Stimulated activated CD8-positive, alpha-beta memory T cell treated with anti-CD3 and anti-CD28 coated beads, Interleukin-4, amount 100 ng/mL, for 48 hours (primary cell): ENCODE measurements at places on chromosomes 12 and 14.

DNA sequence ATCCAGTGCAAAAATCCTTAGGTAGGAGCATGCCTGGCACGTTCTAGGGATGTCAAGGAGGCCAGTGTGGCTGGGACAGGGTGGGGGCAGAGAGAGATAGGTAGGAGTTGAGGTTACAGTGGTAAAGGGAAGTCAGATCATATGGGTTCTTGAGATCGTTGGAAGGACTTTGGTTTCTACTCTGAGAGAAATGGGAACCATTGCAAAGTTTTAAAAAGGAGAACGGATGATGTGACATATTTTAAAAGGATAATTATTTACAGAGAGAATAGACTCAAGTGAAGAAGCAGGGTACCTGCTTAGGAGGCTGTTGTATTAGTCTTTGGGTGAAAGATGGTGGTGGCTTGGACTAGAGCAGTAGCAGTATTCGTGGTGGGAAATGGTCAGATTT, 47.6 kb upstream of the ATP2B1 start:
- no peak for DNase-seq

- DNase-seq, result no peak
Observed at GRCh38 chr12:39905152-39905551, 200.7 kb downstream of the SLC2A13 start.

- peak; percentile 14 for DNase-seq
Observed at GRCh38 chr12:104748790-104749189, 209.3 kb downstream of the SLC41A2 start.

DNA sequence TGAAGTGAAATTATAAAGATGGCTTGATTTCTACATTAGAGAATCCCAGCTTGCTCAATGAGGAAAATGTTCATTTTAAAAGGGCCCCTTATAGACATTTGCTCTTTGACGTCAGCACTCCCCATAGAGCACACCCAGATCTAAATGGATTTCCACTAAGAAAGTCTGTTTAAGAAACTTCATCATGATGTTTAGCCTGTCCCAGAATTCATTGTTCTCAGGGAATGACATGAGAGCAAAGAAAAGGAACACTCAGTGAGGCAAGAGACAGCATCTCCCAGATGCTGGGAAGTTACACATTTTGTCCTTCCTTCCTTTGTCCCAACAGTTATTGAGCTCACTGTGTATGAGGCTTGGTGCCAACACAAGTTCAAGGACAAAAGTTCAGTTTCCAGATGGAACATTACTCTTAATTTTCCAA, 4.9 kb downstream of the PHLDA1 start:
- no peak for DNase-seq

DNA sequence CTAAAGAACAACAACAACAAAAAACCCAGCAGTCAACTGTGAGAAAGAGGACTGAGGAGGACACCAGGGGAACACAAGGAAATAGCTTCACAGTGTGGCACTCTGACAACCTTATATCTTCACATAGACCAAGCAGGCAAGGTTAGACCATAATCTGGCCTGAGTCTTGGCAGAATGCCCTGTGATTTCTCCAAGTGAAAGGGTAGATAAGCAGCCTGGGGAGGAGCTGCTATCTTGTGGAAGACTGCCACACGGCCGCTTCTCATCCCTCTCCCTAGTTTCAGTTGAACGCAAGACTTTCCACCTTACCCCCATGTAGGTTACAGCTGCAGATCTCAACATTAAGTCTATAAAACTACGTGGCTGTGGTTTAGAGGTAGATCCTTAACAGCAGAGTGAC, 3.7 kb downstream of the SLC25A21 start:
- no peak for DNase-seq

DNA sequence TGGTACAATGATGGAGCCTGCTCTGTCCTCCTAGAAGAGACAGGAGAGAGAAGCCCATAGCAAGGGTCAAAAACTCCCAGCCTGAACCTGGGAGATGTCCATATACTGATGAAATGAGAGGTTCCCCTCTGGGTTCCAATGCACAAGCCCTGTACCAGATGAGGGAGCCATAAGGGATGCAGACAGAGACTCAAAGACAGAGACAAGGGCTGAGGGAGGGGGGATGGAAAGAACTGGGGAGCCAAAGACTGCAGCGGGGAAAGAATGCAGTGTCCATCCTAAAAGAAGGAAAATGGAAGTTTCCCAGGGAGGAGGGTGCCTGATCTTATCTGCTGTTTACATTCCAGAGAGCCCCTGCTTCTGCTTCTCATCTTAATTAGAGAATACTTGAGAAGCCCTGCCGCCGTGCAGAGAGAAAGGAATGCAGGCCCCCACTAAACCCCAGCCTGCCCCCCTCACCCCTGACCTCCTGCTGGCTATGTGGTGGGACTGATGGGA, 27.7 kb downstream of the KRT18 start:
- no peak for DNase-seq

GRCh38 chr14:68473069-68473468, 319.8 kb downstream of the ZFP36L1 start:
- no peak for DNase-seq

DNA sequence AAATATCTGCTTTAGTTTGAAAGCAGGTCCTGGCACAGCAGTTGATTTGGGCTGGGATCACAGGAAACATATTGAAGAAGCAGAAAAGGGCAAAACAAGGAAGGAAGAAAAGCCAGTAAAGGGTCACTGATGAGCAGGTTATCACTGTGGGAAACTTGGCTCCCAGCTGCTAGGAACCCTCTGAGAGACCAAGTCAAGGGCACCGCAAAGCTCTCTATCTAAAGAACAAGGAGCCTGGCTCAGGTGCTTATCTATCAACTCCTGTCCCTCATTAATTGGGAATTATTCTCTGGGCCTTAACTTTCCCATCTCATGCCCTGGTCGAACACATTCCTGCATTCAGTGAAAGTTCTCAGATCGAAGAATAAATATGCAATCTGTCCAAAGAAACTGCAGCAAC, 450.9 kb upstream of the RPL10L start:
- no peak for DNase-seq

GRCh38 chr12:26212988-26213387, 17.6 kb downstream of the SSPN start:
- no peak for DNase-seq

DNA sequence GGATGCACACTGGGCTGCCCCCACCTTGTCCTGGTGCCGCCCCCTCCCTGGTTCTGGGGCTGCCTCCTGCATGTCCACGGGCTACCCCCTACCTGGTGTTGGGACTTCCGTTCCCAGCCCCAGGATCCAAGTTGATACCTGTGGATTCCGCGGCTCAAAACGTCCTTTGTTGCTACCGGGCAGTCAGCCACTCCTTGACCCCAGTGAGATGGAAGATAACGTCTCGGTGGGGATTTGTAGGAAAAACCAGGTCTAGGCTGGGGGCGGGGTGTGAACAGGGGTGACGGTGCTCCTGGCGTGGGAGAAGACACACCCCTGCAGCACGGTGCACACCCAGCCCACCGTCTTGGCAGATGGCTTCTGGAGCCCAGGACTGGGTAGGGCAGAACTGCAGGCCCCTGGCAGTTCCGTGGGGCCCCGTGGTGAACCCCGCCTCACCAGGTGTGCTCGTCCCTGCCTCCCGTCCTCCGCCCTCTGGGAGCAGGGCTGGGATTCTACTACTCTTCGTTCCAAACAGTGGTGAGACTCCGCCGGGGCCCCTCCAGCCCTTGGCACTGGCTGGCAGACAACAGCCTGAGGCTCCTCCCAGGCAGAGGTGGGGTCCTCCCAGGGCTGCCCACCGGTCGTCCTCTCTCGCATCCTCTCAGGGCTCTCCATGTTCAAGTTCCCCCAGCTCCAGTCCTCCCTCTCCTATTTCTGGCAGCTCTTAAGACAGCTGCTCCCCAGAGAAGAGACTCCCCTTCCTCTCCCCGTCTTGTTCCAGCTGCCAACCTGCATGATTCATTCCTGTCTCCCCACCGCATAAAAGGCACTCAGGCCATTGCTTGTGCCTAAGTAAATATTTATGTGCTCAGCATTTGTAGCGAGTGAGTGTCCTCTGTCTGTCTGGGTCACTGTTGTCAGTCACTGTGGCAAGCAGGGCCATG, 75.5 kb downstream of the FBXL14 start:
- DNase-seq, result no peak

DNA sequence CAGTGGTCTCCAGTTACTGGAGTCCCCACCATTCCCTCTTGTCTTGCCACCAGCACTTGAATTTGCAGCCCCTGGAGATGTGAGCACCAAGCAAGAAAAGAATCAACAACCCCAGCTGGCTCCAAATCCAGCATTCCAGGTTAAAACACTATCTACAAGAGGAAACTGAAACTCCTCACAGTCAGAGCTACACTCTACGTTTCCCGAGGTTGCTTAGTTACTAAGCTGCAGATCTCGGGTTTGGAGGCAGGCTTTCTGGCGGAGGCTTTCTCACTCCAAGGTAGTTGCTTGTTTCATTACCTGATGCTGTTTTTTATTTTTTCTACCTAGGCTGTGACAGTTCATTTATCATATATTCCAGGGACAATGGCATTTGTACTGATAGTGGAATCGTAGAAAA, 248.1 kb downstream of the GLT1D1 start:
- no peak for DNase-seq

DNA sequence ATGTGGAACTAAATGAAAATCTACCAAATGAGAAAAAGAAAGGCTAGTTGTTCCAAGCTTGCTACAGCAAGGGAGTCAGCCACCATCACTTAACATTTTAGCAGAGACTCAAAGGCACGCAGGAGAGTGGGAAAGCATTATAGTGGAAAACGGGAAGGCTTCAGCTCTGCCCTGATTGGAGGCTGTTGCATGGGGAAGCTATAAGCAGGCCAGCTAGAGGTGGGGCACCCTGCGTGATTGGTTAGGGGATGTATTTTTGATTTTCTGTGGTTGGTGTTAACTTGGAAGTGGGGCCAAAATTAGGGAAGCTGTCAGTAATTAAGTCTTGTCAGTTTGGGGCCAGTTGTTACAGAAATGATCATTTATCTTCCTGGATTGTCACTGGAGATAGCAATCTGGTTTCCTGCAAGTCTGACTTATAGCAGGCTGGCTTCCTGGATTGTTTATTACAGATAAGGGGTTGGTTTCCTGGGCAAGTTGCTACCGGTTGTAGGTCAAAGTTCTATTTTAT, 93.9 kb downstream of the FAR2 start:
- DNase-seq, result no peak

GRCh38 chr12:52691076-52691840, 11.1 kb upstream of the KRT1 start:
- DNase-seq, result peak; percentile 62

DNA sequence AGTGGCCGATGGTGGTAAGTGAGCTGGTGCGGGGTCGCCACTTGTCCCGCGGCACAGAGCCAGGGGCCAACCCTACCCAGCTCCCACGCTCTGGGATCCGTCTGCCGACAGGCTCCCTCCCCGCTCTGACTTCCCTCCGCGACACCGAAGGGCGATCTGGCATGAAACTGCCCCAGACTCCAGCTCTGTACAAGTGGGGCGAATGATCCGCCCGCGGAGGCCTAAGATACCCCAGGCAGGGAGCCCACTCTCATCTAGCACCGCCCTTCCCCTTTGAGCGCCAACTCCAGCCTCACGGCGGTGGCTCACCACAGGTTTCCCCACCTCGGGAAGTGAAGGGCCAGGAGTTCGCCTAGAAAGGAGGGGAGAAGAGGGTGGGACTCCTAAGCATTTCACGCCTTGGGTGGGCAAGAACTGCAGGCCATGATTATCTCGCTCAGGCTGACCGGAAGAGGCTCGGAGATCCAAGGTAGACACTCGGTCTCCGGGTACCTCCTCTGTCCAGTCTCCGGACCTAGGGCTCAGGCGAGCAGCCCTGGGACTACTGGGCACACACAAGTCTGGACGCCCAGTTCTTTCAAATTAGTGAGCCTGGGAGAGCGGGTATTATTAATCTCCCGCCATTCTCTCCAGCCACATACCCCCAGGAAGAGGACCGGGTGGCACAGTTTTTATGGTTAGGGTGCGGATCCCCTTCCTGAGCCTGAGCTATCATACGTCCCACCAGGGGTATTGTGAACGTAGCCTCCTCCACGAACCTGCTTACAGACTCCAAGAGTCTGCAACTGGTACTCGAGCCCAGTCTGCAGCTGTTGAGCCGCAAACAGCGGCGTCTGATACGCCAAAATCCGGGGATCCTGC, 849 bp downstream of the WNT1 start:
- DNase-seq, result peak; percentile 39

DNA sequence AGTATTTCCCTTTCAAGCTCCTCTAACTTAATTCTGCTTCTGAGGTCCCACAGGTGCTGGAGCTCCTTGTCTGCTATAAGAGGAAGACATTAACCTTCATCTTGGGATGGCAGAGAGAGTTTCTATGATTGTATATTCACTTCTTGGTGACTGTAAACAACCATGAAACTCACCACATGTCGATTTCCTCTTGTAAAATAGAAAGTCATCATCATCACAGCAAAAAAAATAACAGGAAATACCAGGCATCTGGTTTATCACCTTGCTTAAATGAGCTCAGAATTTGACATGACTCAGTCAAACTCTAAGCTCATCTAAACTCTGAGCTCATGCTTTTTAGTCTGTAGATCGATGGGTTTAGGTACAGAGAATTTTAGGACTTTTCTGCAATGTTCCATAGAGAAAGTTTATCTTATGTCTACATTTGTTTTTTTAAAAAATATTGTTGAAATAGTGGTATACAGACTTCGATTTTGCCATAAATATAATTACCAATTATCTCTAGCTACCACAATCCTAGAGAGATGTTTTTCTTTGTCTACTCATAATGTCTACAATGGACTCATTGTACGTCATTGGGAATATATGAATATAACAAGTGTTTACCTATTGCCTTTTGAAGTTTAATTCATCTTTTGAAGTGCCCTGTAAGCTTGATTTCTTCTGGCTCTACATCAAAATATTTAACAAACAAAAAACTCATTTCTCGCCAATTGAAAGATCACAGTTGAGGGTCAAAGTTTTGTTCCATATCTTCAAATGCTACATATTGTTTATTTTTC, 58.4 kb downstream of the IGF1 start:
- DNase-seq, result no peak

DNA sequence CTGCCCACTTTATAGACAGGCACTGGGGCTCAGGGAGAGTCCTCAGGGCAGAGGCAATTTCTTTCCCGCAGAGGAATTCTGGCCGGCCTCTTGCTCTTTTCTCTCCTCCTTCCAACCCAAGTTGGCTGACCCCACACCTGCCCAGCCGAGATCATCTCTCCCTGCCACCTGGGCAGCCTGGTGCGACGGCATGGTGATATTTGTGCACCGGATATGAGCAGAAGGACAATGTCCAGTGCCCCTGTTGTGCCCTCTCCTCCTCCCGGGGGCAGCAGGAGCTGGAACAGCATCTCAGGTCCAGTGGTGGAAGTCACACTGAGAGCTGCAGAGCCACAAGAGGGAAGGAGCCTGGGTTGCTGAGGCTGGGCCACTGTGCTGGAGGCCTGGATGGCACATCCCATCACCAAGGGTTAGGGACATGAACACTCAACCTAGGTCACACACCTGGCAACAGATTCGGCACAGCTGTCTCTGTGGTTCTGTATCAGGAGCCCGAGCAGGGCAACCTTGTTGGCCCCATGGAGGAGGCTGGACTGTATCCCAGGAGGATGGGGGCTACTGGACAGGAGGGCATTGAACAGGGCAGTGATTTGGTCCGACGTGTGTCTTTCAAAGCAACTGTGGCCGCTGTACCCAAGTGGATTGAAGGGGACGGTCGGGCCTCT, 57.7 kb upstream of the DIO3 start:
- DNase-seq, result no peak

DNA sequence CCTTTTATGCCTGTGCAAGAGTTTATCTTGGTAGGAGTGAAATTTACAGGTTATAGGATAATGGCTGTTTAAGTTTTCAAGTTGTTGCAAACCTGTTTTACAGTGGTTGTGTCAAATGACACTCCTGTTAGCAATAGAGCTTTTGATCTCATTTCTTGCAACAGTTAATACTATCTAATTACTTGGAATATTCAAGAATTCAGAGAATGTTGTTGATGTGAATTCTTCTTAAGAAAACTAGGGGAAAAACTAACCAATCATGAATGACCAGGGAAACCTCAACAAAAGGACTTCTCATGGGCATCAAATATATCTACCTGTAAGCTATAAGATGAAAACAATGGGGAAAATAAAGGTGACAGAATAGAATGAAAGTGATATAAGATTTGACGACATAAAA, 85.0 kb downstream of the IPO8 start:
- no peak for DNase-seq
